ENCODE measurements at places on chromosomes 12 and 14.
A peak's percentile ranks its signal among the peaks of the same experiment; 100 is the strongest.

- ATAC-seq, result no peak
Measured at GRCh38 chr14:20470603-20470901, 1.3 kb downstream of the PNP start.

GRCh38 chr12:117228239-117228638 lies 38.0 kb upstream of the FBXO21 start:
- no peak for ATAC-seq

- ATAC-seq, result no peak
Measured at GRCh38 chr14:79562185-79562584, 649.1 kb downstream of the DIO2 start.

- peak; percentile 40 for ATAC-seq
Measured at GRCh38 chr12:47610686-47611252, 95.1 kb downstream of the RPAP3 start.

GRCh38 chr14:97902630-97903029 lies 1105.4 kb downstream of the VRK1 start:
- ATAC-seq, result peak; percentile 32

GRCh38 chr12:96447256-96447655 lies 42.1 kb upstream of the CFAP54 start:
- ATAC-seq, result no peak

DNA sequence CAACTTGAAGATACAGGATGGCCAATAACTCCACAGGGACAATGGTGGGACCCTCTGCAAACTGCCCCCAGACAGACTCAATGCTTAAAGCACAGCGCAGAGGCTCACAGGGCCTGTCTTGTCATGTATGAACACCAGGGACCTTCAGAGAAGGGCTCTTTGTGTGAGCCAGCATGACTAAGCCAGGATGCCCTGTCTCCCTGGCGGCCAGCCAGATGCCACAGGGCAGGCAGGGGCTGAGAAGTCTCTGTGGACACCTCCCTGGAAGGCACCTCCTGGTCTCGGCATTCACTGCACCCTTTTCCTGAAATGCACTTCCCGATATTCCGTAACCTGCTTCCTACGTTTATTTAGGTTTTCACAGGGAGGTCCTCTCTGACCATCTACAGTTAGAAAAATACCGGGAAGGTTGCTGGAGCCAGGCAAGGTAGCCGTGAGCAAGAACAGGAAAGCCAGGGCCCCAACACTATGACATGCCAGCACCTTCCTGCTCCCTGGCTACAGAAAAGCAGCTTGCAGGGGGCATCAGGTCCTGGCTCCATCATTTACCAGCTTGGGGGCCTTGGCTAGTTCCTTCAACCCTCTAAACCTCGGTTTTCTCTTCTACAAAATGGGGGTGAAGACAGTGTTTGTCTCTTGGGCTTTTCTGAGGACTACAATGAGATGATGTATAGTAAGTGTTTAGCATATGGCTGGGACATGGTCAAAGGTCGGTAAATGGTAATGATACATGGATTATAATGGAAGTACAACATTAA lies 65.0 kb downstream of the PITPNM2 start:
- ATAC-seq, result peak; percentile 46
